ENCODE measurements at places on chromosomes 7 and 10.

DNA sequence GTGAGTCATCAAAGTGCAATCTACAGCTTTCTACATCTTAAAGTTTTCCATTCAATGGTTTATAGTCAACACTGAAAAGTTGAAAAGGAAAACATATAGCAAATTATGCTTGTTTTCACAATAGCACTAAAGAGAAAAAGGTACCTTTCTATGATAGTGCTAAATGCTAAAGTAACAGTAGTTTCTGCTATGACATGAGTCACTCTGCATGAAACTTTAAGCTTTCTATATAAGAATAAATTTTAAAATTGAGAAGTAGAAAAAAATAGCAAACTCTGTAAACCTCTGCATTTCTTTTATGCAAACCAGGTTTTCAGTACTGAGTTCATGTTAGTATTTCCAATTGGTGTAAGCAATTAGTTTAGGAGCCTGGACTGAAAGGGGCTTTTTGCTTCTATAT is 31.2 kb upstream of the TMEM168 start:
- no peak for DNase-seq

- DNase-seq = no peak
Measured at GRCh38 chr7:140300243-140301136, 97.8 kb downstream of the SLC37A3 start.

DNA sequence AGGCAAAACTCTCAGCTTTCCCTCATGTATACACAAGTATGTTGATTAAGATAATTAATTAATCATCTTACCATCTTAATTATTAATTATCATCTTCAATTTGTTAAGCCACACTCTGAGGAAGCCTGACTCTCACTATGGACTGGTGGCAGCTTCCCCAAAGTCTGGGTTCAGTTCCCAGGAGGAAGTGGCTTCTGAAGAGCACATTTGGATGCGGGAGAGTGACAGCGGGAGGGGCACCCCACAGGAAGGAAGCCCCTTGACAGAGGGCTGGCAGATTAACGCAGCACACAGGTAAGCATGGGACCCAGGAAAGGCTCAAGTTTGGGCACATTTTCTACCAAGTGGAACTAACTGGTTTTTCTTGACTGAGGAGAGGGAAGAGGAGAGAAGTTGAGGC is 13.4 kb upstream of the SLIT1 start:
- no peak for DNase-seq

DNA sequence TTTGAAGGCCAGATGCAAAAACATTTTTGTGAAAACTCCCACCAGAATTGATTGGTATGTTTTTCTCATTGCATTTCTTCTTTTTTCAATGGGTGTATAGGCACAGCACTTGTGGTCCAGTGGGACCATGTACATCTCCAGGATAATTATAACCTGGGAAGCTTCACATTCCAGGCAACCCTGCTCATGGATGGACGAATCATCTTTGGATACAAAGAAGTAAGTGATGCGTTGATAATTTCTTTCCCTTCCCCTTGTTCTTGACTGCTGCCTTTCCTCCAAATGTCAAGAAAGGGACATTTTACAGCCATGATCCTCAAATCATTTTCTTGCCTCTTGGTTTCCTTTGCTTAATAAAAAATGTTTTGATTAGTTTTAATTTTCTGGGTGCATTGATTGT is 331.5 kb downstream of the PLXDC2 start:
- DNase-seq = no peak

GRCh38 chr7:50488379-50488778 is 38.2 kb upstream of the FIGNL1 start:
- no peak for DNase-seq

- DNase-seq = no peak
Measured at GRCh38 chr7:34463830-34464229, 194.2 kb upstream of the NPSR1 start.

Data from NCI-H524 treated with DMSO at 0.1 percent for 48 hours (cell line).